ENCODE measurements at places on chromosomes 2 and 18. TPM values are rescaled to one million over a fixed set of nuclear protein-coding genes. Genes with fewer than 3 reads are reported as not detected.

DNA sequence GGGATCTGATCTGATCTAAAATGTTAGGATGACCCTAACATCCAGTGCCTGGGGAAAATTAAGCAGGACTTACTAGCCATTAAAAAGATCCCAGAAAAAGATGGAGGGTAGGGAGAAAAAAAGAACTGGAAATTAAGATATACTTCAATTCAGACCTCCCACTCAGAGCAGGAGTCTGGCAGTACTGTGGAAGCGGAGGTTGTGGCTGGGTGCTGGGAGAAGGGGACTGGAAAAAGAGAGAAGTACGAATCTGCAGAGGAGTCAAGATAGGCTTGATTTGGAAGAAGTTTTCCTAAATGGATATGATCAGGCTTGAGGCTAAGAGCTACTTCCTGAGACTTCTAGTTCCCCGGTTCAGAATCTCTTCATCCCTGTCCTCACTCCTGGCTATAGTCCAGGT, 33.5 kb upstream of the IHH start:
- no peak for DNase-seq

- peak; percentile 98 for DNase-seq
Measured at GRCh38 chr2:191866675-191867506, 20.0 kb upstream of the CAVIN2 start.

DNA sequence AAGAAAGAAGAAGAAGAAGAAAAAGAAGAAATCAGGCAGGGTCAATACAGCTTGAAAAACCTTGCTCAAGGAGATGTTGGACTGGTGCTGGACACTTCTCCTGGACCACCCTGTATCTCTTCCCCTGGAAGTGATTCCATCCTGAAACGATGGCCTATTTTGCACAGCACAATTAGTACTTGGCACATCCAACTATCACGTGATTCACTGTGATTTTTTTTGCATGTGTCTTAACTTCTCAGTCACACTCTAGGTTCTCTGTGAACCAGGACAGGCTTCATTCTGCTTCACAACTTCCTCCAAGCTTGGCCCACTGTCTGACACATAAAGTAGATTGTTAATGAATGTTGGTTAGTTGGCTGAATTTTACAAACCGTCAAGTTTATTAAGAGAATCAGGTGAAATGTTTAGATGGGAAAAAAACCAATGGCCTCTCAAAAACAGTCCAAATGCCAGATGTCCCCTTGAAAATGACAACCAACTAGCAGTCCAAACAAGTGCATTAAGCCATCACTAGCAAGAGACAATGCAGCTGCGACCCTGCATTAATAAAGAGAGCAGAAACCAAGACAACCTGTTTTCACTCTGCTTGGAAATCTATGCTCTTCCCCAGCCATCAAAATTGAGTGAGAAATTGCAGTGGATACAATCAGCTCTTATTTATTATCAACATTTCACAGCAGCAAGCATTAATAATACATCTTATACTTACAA, 300.0 kb upstream of the CHAC2 start:
- DNase-seq: no peak

GRCh38 chr2:208254871-208255556, at the start of gene IDH1:
Gene IDH1, minus strand, starts transcription at chr2:208255071. Its CDS starts 3,520 bp downstream, at chr2:208251551.
- DNase-seq: peak; percentile 85

DNA sequence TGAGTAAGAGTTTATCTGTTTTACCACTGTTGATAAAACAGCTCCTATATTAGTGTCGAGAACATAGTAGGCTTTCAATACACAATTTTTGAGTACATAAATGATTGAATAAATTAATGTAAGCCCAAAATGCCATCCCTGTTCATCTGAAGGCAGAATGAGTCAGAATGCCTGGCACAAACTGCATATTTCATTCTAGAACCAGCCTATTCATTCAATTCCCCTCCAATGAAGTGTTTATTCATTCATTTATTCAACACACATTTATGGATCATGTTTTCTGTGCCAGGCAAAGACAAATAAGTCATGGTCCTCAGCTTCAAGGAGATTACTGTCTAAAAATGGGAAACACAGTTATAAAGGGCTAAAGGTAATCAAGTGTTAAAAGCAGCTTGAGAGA, 22.8 kb upstream of the LCLAT1 start:
- no peak for DNase-seq

DNA sequence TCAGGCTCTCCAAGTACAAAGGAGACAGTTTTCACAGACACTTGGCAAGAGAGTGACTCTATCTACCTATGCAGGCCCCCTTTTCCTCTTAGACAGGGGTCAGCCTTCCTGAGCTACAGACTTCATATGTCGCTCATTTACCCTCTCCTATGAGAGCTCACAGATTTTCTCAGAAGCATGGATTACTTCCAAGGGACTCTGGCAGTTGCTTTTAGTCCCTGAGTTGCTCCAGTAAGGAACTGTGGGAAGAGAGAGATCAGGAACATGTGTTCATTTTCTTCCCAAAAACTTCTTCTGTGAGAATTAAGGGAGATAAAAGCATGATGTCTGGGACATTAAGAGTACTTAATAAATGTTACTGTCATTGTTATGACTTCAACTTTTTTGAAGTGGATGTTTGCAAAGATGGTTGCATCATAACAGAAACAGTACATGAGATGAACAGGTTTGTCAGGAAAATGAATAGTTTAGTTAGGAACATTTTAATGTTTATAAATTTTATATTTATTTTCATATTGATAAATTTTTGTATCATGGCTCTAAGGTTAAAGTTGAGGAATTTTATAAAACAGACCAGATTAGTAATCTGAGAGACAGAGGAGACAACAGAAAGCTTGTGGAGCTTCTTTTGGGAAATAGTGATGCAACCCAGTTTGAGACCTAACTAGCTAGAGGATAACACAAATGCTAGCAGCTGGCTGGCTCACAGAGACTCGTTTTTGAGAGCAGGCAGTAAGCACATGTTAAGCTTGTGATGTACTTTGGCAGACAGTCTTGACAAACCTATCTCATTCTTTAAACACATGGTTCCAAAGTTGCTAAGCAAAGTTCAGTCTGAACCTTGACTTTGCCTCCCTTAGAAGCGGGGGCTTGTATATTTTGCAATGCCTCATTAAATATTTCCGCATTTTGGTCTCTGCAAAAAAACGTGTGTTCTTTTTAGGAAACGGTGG, 21.7 kb upstream of the UGP2 start:
- peak; percentile 81 for DNase-seq

The BCL11A gene
- total RNA-seq: under 0.01 TPM
